ENCODE measurements at places on chromosomes 13 and 19.

- no peak for DNase-seq
- H3K27ac ChIP-seq, result no peak overlapping the region
- no peaks in the 10 kb centered on the region for H3K4me1 ChIP-seq
Observed at GRCh38 chr13:93420206-93420605, 193.6 kb downstream of the GPC6 start.

GRCh38 chr19:55673889-55674288 is 1.1 kb upstream of the EPN1 start:
- H3K4me3 ChIP-seq, result peak overlapping the region; percentile 41
- H3K27ac ChIP-seq, result peak overlapping the region; percentile 69
- H3K36me3 ChIP-seq, result peaks cover 67% of the 10 kb centered on the region
- DNase-seq, result no peak

- H3K4me1 ChIP-seq, result no peaks in the 10 kb centered on the region
- H3K36me3 ChIP-seq, result no peaks in the 10 kb centered on the region
Observed at GRCh38 chr13:38262211-38262610, 87.4 kb upstream of the UFM1 start.

GRCh38 chr13:33999811-34000605 is 182.1 kb downstream of the RFC3 start:
- no peak overlapping the region for H3K27ac ChIP-seq
- no peaks in the 10 kb centered on the region for H3K27me3 ChIP-seq
- no peaks in the 10 kb centered on the region for H3K36me3 ChIP-seq

- H3K27me3 ChIP-seq, result no peaks in the 10 kb centered on the region
- no peak overlapping the region for H3K4me3 ChIP-seq
- peak overlapping the region; percentile 39 for H3K27ac ChIP-seq
- H3K4me1 ChIP-seq, result peaks cover 20% of the 10 kb centered on the region
Observed at GRCh38 chr13:42969565-42970172, 22.4 kb downstream of the EPSTI1 start.

DNA sequence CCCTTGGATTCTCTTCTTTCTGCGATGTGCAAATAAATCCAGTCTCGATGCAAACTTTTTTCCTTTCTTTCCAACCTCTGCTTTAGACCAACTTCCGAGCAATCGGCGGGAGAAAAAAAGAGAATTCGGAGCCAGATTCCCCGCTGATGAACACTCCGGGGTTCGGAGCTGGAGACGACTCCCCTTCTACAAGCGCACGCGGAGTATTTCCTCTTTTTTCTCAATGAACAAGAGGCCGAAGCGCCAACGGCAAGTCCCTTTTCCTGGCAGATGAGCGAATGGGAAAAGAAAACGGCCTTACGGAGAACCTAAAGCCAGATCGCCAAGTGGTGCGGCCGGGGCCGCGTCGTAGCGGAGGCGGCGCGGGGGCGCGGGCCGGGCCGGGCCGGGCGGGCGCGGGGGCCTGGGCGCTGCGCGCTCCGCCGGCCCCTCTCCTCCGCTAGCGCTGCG is 250 bp downstream of the SPRY2 start:
- peak overlapping the region; percentile 68 for H3K4me3 ChIP-seq
- H3K4me1 ChIP-seq, result peaks cover 15% of the 10 kb centered on the region
- peak; percentile 20 for DNase-seq
- no peaks in the 10 kb centered on the region for H3K36me3 ChIP-seq
- no peak overlapping the region for H3K27ac ChIP-seq
- peaks cover 42% of the 10 kb centered on the region for H3K27me3 ChIP-seq

All from activated CD8-positive, alpha-beta T cell treated with anti-CD3 and anti-CD28 coated beads, Interleukin-2, amount 10 ng/mL, durations not matched to agents 7 days and 5 days (primary cell).